CD4-positive, alpha-beta T cell treated with Interleukin-17A for 4 hours (primary cell): ENCODE measurements at places on chromosomes 5 and 9.

- DNase-seq, result peak; percentile 88
Measured at GRCh38 chr9:100598641-100599145, 20.8 kb downstream of the CAVIN4 start.

GRCh38 chr5:34535944-34536623 is 120.0 kb upstream of the RAI14 start:
- no peak for DNase-seq

GRCh38 chr5:102119252-102119651 is 176.8 kb downstream of the SLCO4C1 start:
- no peak for DNase-seq

DNA sequence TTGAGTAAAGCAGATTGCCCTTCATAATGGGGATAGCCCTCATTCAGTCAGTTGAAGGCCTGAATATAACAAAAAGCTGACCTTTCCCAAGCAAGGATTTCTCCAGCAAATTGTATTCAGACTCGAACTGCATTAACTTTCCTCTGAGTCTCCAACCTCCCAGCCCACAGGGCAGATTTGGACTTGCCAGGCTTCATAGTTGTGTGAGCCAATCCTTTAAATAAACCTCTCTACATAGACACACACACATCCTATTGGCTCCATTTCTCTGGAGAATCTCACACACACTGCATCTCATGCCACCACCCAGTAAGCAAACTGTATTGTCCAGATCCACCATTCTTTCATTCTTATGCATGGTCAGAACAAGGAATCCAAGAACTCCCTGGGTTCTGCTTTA is 225.1 kb downstream of the MPDZ start:
- no peak for DNase-seq

- no peak for DNase-seq
Measured at GRCh38 chr9:77440057-77440456, 208.1 kb downstream of the GNA14 start.

DNA sequence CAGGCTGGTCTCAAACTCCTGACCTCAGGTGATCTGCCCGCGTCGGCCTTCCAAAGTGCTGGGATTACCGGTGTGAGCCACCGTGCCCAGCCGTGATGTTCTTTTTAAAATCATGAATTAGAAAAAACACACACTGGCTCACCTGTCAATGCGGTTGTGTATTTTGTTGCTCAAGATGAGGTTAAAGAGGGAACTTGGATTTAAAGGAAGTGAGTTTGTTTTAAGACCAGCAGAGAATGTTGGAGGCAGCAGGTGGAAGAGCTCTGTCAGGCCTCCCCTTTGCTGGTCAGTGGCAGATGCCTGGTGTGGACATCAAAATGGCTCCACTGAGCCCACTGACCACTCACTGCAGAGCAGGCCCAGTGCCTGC is 38.9 kb downstream of the WNK2 start:
- no peak for DNase-seq

DNA sequence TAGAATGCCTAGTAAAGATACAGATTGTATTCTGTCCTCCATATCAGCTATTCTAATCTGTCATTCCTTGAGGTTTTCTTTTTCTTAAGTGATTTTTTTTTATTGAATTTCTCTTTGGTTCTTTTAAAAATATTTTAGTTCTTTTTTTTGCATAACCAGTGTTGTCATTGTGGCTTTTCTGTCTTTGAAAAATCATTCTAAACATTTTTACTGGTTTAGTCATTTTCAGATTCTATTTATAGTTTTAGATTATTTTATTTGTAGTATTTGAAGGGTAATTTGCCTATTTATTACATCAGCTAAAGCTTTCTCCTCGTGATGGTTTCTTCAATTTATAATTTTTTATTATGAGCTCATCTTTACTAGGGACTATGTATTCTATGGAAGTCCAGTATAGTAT is 78.1 kb downstream of the NDUFAF2 start:
- no peak for DNase-seq

GRCh38 chr5:78975035-78975434 is 10.1 kb downstream of the ARSB start:
- DNase-seq, result no peak

DNA sequence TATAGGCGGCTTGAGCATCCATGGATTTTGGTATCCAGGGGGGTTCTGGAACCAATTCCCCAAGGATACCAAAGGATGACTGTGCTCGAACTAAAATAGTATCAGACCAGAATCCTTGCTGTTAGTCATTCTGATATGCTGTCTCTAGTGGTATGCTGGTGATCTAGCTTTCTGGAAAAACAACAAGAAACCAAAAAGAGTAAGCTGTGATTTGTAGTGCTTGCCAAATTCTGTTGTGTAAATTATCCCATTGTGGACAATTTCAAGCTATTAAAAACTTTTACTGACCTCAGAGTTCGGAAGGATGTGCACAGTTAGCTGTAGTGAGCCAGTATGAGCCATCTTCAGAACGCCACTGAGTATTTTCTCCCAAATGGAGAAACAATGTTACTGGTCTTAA is 99.0 kb upstream of the FBN2 start:
- DNase-seq, result no peak

- peak; percentile 36 for DNase-seq
Measured at GRCh38 chr5:140113180-140113698, 670 bp upstream of the PURA start.

- no peak for DNase-seq
Measured at GRCh38 chr9:14957109-14957508, 46.9 kb upstream of the FREM1 start.

GRCh38 chr5:141507387-141508091 is 18.7 kb downstream of the PCDHGC5 start:
- no peak for DNase-seq

DNA sequence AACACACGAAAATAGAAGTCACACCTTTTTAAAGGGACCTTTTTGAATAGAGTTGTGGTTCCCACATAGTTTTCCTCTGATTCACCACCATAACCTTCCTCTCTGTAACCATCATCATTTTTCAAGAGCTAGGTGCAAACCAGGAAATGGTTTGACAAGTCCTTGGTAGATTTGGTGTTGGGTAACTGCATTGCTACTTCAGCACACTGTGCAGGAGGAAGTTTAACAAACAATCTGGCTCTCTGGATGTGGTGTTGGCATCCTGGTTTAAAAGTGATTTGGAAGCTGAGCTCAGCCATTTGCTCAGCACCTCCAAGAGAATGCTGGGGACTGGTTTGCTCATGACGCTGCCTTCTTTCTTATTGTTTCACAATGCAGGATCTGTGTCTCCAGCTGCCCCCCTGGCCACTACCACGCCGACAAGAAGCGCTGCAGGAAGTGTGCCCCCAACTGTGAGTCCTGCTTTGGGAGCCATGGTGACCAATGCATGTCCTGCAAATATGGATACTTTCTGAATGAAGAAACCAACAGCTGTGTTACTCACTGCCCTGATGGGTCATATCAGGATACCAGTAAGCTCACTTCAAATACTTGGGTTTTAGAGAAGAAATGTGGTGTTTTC is 213.1 kb downstream of the RFK start:
- DNase-seq, result no peak

- DNase-seq, result no peak
Measured at GRCh38 chr5:78594610-78595457, 53.7 kb downstream of the LHFPL2 start.

DNA sequence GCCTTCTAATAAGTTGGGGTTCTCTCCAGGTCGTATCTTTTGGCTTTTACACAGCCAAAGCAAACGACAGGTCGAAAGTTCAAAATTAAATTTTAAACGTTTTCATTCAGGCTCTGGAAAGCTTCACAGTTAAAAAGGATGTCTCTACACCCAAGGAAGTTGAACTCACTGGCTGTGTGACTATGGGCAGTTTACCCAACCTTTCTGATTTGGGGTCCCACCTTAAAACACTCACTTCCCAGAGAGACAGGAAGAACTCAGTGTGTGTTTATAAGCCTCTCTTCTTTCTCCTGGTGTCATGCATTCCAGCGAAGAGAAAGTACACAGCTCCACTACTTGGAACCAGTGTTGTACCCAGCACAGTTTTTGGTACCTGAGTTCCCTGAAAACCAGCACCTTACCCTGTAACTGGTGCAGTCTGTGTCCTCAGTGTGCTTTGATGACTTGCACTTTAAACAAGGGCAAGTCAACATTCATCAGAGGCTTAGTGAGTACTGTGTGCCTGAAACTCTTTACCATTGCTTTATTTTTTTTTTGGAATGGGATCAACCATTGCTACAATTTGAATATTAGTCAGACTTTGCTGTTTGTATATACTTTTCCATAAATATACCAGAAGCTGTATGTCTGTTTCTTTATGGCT is 1.7 kb downstream of the SRD5A1 start:
- DNase-seq, result no peak

DNA sequence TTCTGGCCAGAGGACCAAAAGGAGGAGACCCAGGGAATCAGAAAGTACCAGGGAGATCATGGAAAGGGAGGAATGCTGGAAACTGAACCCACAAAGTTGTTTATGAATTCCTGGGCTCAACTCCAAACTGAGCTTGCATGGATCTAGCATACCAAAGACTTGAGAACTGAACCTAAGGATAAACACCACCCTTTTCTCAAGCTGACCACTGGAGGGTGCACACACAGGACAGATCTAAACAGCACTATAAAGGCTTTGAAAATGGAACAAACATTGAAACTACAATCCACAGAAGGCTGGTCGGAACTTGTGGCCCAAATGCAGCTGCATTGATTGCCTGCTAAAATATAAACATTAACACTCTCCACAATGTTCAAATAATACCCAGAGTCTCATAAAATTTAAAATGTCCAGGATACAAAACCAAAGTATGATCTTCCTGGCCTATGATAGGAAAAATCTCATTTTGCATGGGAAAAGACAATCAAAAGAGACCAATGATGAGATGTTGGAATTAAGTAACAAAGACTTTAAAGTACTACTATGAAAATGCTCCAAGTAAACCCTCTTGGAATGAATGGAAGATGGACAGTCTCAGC is 15.6 kb upstream of the IRF1 start:
- no peak for DNase-seq
